COR-L47 (cell line): ENCODE measurements at places on chromosomes 1 and 21.

- no peak for DNase-seq
Observed at GRCh38 chr1:50421366-50421748, 1.9 kb downstream of the DMRTA2 start.

DNA sequence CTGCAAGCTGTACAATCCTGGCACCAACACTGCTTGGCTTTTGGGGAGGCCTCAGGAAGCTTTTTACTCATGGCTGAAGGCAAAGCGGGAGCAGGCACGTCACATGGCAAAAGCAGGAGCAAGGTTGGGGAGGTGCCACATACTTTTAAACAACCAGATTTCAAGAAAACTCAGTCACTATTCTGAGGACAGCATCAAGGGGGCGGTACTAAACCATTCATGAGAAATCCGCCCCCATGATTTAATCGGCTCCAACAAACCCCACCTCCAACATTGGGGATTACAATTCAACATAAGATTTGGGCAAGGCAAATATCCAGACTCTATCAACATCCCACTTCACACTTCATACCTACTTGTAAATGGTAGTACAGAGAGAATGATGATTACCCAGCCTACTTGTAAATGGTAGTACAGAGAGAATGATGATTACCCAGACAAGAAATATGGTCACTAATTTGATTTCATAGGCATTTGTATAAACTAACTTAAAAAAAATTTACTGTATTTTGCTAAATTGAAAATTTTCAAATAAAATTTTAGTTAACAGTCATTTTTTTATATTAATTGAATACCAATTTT lies 24.9 kb downstream of the ATP5PF start:
- no peak for DNase-seq

GRCh38 chr1:166999075-166999474 lies 10.0 kb downstream of the MAEL start:
- no peak for DNase-seq

- DNase-seq, result peak; percentile 87
Observed at GRCh38 chr21:23488245-23488644, 2119.0 kb downstream of the MRPL39 start.

GRCh38 chr1:226309398-226310244 lies 657 bp upstream of the LIN9 start:
- peak; percentile 63 for DNase-seq

DNA sequence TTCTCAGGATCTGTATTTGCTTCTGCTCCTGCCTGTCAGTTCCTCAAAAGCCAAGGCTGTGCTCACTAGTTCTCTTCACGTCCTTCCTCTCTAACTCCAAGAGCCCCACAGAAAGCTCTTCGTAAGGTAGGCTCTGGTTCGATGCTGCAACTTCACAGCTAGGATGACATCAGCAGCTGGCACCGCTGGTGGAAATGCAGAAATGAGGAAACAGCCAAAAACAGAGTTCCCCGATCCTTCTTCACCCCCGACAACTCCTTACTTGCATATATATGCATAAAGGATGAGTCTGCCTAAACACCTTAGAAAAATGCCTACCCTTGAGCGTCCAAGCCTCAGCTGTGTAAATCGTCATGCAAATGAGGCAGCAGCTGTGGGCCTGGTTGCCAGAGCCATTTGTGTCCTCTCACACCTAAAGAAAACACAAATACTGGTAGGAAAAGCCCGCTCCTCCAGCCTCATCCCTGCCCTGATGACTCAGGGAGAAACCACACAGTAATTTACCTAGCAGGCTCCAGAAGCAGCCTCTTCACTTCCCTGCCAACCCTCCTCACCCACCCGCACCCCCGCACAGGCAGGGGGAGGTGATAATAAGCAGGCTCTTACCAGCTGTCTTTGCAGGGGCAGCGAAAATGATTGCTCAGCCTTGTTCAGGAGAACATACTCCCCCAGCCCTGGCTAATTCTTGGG lies 28.2 kb downstream of the BATF3 start:
- DNase-seq, result peak; percentile 86

GRCh38 chr1:37478451-37478881 lies 4.1 kb downstream of the ZC3H12A start:
- DNase-seq, result no peak

GRCh38 chr1:112524251-112524650 lies 15.5 kb downstream of the WNT2B start:
- no peak for DNase-seq

- no peak for DNase-seq
Observed at GRCh38 chr1:224378855-224379631, 22.4 kb downstream of the CNIH4 start.

DNA sequence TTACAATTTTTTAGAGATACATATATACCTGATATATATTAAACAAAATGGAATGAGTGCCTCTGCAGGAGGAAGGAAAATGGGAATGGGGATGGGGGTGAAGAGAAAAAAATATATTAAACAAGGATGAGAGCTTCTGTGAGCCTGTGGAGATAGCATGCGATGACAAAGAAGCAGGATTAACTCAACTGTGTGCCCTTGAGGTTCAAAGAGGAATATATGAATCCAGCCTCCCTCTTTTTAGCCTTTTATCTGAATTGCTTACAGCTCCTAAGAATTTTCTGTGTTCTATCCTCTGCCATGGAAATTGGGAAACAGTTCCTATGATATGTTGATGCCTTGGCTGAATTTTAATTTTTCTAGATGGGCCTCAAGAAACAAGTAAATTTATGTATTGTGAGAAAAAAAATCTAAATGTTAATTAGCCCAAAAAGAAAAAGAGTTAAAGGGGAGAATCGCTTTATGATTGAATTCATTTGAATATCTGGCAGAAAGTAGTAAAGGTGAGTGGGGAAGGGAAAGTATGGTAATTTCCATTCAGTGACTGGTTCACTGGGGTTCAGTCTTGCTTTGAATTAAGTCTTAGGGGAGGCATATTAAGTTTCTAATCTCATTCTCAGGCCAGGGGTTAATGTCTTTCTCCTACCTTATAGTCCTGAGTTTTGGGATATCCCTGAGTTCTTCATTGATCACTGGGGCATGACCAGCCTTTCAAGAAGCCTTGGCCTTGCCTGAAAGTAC lies 106.3 kb upstream of the HMCN1 start:
- no peak for DNase-seq

DNA sequence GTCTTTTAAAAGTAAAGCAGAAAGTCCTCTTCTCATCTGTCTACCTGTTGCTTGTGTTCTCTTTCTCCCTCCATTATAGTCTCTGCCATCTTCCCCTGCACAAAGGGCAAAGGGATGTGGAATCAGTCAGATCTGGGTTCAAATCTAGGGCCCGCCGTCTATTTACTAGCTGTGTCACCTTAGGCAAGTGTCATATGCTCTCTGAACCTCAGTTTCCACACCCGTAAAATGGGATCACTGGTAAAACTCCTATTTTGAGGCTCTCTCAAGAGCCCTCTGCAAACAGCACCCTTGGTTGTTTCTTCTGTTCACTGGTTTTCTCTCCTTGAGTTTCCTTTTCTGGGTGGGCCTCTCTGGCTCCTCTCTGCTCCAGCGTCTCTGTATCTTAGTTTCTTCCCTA lies 2.6 kb upstream of the PTPRU start:
- DNase-seq, result no peak

DNA sequence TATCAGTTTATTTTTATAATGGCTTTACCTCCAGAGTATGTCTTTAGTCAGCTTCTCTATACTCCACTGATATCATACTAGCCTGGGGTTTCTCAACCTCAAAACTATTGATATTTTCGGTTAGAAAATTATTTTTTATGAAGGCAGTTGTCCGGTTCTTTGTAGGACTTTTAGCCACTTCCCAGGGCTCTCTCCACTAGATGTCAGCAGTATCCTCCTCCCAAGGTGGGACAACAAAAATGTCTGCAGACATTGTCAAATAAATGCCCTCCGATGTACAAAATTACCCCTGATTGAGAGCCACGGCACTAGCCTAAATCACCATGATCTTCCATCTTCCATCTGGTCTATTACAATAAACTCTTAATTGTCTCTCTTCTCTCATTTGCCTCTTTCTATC lies 4.1 kb upstream of the GRIK1 start:
- no peak for DNase-seq

- no peak for DNase-seq
Observed at GRCh38 chr1:81158592-81158991, 642.1 kb upstream of the ADGRL2 start.

DNA sequence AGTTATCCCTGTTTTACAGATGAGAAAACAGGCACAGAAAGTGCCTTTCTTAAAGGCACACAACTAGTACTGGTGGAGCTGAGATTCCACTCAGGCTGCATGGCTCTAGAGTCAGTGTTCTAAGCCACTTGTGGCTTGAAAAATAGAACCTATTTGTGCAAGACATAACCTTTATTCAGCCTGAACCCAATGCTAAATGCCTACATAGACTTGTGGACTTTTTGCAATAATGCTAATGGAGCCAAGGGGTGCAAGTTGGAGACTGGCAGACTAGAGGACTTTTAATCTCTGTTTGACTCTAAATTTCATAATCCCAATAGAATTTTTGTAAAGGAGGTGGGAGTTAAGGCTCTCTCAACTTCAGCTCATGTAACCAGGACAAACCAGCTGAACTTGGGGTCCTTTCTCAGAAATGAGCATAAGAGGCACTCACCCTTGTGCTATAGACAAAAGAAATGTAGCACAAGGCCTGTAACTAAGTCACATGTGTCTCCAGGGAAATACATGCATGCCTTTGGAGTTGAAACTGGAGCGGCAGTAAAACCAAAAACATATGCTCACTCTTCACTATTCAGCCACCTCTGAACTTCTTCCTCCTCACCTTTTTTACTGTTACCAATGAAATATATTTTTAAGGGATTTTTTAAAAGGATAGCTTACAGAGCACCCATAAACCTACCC lies 43.0 kb upstream of the AK4 start:
- DNase-seq, result no peak

DNA sequence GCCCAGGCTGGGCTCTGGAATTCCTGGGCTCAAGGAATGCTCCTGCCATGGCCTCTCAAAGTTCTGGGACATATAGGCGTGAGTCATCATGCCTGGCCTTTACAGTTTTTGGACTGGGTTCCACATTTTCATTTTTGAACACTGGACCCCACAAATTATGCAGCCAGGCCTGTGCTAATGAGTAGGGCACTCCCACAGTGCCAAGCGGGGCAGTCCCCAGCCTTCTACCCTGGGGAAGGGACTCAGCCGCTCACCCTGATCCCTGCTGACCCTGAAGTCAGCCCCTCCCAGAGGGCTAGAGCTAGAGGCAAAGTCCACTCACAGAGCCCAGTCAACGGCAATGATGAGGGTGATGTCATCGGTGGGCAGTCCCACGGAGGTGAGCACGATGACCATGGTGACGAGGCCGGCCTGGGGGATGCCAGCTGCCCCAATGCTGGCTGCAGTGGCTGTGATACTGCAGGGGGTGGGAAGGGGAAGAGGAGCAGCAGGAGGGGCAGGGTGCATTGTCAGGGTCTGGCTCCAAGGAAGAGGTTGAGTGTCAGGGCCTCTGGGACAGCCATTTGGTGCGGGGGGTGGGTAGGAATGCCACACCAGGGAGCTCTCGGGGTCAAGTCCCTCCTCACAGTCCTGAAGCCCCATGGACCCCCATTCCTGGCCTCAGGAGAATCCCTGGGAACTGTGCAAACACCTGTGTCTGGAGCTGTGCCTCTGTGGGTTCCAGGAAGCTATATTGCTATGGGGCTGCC lies 27.6 kb downstream of the PODN start:
- no peak for DNase-seq

- no peak for DNase-seq
Observed at GRCh38 chr1:39335216-39335615, 130.7 kb downstream of the MACF1 start.

DNA sequence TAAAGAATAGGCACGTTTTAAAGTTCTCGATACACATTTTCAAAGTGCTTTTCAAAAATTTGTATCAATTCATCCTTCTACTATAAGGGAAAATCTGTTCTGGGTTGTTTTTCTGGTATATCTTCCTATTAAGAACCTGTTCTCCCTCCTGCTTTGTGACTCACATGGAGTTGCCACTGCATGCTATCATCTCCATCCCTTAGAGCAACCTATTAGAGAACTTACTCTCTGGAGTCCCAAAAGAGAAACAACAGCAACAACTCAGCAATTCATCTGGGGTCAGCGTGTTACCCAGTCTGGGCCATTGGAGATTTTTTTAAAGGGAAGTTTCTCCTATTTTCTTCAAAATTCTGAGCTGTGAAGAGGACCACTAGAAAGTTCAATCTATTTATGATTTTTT lies 227.4 kb downstream of the HLX start:
- no peak for DNase-seq

DNA sequence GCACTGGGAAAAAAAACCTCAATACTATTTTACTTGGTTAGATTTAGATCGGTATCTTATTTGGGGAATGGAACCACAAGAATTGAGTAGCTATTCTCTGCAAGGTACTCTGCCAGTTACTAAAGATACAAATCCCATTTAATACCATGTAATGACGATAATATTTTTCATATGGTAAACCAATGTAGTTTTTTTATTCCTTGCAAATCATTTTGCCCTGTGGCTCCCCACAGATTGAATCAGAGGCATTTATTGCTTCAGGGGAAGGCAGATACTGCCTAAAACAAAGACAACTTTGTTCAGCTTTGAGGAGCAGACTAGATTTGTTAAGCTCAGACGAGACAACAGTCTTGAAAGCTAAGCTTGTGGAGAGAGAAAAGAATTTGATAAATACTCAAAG lies 226.7 kb upstream of the RUNX1 start:
- no peak for DNase-seq

DNA sequence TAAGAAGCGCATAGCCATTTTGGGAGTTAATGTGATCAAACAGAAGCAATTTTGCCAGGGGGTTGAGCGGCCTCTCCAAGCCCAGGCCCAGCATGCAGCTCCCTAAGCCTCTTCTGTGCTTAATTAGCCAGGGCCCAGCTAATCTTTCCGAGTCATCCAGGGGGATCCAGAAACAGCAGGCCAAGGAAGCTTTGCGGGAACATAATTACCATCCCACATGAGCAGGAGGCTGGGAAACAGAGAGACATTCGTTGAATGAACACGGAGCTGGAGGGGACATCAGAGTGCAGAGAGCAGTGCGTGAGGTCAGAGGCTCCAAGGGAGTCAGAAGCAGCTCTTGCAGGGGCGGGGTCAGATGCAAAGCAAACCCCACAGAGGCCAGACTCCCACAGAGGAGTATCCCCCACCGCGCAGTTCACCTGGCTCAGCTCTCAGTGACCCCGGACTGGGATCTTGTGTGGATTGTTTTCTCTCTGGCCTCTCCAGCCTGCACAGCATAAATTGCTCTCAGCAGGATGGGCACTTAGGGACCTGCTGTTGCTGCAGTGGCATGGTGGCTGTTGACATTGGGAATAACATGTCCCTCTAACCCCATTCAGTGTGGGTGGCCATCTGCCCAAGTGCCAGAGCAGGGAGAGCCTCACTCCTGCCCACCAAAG lies 657.4 kb downstream of the AJAP1 start:
- DNase-seq, result no peak

DNA sequence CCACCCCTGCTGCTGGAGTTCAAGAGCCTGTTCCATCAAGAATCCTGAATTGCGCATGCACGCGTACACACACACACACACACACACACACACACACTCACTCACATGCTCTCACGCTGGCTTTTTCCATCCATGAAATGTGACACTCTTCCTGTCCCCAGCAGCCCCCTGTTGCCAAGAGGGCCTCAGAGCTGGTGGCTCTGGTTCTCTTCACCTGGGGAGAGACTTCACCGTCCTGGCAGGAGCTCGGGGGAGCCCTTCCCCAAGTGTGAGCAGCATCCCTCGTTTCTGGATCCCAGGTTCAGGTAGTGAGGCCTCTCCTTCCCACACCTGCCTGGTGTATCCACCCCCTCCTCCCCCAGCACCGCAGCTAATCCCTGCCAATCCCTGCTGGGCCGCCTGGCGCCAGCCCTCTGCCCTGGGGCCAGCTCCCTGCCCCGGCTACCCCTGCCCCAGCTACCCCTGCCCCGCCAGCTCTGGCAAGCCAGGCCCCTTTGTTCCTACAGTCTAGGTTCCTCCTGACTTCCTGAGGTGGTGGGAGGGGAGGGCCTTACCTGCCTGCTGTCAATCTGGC lies 9.9 kb downstream of the PLOD1 start:
- DNase-seq, result peak; percentile 69

- no peak for DNase-seq
Observed at GRCh38 chr1:87968197-87968955, 639.7 kb downstream of the LMO4 start.
